ENCODE measurements at places on chromosomes 2 and 18. TPM values are rescaled to one million over a fixed set of nuclear protein-coding genes. Genes with fewer than 3 reads are reported as not detected.
A peak's percentile ranks its signal among the peaks of the same experiment; 100 is the strongest.

GRCh38 chr2:49270091-49270490 lies 115.8 kb upstream of the FSHR start:
- no peak overlapping the region for H3K4me3 ChIP-seq
- no peaks in the 10 kb centered on the region for H3K27me3 ChIP-seq
- H3K27ac ChIP-seq = no peak overlapping the region
- no peak for DNase-seq

GRCh38 chr18:58496231-58496630 lies 132.7 kb downstream of the ALPK2 start:
- H3K27ac ChIP-seq = no peak overlapping the region
- no peak for DNase-seq
- H3K36me3 ChIP-seq = no peaks in the 10 kb centered on the region
- peaks cover 6% of the 10 kb centered on the region for H3K4me1 ChIP-seq

DNA sequence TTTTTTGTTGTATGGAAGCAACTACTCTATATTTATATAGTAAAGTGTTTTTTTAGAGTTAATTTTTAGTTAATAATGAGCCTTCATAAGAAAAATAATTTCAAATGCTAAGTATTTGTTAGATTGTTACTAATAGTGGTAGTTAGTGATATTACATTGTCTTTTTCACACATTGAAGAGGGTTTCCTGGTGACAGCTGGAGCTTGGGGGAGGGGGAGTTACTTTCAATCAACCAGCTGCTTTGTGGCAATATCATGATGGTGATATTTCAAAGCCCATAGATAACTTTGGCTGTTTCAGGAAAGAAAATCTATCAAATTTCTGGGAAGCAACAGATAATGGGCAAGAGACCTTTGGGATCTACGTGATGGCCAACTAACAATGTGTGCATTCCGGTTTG lies 4.1 kb downstream of the RHBDD1 start:
- H3K27me3 ChIP-seq = no peaks in the 10 kb centered on the region
- H3K4me3 ChIP-seq = peak overlapping the region; percentile 44
- H3K4me1 ChIP-seq = peaks cover 60% of the 10 kb centered on the region

GRCh38 chr2:129699781-129700573 lies 279.5 kb upstream of the RAB6C start:
- no peak overlapping the region for H3K4me3 ChIP-seq
- H3K27me3 ChIP-seq = no peaks in the 10 kb centered on the region
- DNase-seq = no peak
- H3K36me3 ChIP-seq = no peaks in the 10 kb centered on the region
- H3K27ac ChIP-seq = no peak overlapping the region

GRCh38 chr2:112216167-112216566 lies 38.7 kb downstream of the ZC3H8 start:
- no peak for DNase-seq
- H3K4me1 ChIP-seq = no peaks in the 10 kb centered on the region
- no peak overlapping the region for H3K4me3 ChIP-seq

DNA sequence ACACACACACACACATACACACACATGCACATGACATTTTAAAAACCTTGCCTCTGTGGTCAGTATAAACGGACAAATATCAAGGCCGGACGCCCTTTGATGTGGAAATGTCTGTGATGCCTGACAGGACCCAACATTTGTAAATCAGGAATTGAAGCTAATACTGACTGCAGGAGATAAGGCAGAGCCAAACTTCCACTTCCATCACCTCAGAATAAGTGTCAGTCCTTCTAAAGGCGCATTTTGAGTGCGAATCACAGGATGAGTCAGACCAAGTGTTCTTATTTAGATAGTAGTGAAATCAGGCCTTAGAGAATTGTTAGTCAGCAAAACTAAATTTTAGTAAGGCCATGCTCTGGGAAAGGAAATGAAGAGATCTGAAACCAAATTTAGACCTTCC lies 211.7 kb upstream of the LRATD1 start:
- H3K27ac ChIP-seq = no peak overlapping the region
- H3K4me3 ChIP-seq = no peak overlapping the region
- H3K27me3 ChIP-seq = no peaks in the 10 kb centered on the region
- no peaks in the 10 kb centered on the region for H3K36me3 ChIP-seq
- DNase-seq = no peak

- H3K27ac ChIP-seq = peak overlapping the region; percentile 39
- no peak for DNase-seq
- H3K27me3 ChIP-seq = no peaks in the 10 kb centered on the region
- peaks cover 24% of the 10 kb centered on the region for H3K36me3 ChIP-seq
These were observed 51.7 kb downstream of the BOLA3 start for GRCh38 chr2:74096052-74096451.

- no peak overlapping the region for H3K27ac ChIP-seq
- DNase-seq = no peak
- H3K4me1 ChIP-seq = no peaks in the 10 kb centered on the region
- H3K4me3 ChIP-seq = no peak overlapping the region
- H3K36me3 ChIP-seq = no peaks in the 10 kb centered on the region
These were observed 51.6 kb downstream of the CBLN2 start for GRCh38 chr18:72492497-72492896.

GRCh38 chr2:45438872-45439665 lies 172.0 kb downstream of the SRBD1 start:
- peaks cover 11% of the 10 kb centered on the region for H3K4me1 ChIP-seq
- peaks cover 32% of the 10 kb centered on the region for H3K36me3 ChIP-seq
- H3K27ac ChIP-seq = no peak overlapping the region
- no peak overlapping the region for H3K4me3 ChIP-seq
- H3K27me3 ChIP-seq = no peaks in the 10 kb centered on the region

- H3K27ac ChIP-seq = no peak overlapping the region
- H3K4me3 ChIP-seq = no peak overlapping the region
- H3K4me1 ChIP-seq = peaks cover 20% of the 10 kb centered on the region
- no peaks in the 10 kb centered on the region for H3K36me3 ChIP-seq
- DNase-seq = no peak
- no peaks in the 10 kb centered on the region for H3K27me3 ChIP-seq
These were observed 44.7 kb upstream of the DNAH7 start for GRCh38 chr2:196113061-196113974.

DNA sequence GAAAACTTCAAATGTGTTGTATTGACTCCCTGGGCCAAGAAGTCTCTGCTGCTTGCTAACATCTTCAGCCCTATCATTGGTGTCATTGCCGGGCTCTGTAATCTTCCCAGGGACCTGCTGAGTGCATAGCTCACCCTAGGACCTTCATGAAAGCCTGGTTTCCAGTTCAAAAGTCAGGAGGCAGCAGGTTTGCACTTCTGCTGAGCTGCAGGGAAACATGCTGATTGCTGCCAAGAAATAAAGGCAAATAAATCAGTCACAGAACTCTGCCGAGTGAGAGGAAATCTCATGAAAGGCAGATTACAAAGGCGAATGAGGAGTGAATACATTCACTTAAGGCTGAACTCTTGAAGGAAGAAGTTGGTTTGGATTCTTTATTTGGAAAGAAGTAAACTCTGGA lies 1947.6 kb upstream of the CELF4 start:
- DNase-seq = no peak
- no peaks in the 10 kb centered on the region for H3K27me3 ChIP-seq
- no peaks in the 10 kb centered on the region for H3K4me1 ChIP-seq
- no peak overlapping the region for H3K27ac ChIP-seq
- H3K36me3 ChIP-seq = no peaks in the 10 kb centered on the region

DNA sequence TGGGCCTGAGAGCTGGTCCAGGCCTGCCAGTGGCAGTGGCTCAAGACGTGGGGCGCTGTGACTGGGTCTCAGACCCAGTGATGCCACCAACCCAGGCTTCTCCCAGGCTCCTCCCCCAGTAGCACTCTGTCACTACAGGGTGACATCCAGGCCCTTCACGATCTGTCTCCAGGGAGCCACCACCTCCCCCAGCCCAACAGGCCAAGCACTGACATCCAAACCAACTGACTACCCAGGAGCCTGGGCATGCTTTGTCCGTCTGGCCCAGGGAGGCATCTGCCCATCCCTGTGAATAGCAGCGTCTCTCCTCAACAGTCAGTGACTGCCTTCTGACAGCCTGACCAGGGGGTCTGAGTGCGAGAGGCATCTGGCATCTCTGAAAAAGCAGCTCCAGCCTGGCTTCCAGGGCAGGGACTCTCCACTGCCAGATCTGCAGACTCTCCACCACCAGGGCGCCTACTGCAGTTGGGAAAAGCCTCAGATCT lies 13.0 kb downstream of the TEX44 start:
- H3K27ac ChIP-seq = no peak overlapping the region
- no peak for DNase-seq
- H3K4me3 ChIP-seq = peak overlapping the region; percentile 7
- H3K4me1 ChIP-seq = peaks cover 17% of the 10 kb centered on the region
- peaks cover 4% of the 10 kb centered on the region for H3K27me3 ChIP-seq

GRCh38 chr2:207252979-207253645 lies 87.4 kb upstream of the KLF7 start:
- peaks cover 3% of the 10 kb centered on the region for H3K4me1 ChIP-seq
- H3K4me3 ChIP-seq = no peak overlapping the region
- H3K27me3 ChIP-seq = peaks cover 2% of the 10 kb centered on the region
- no peaks in the 10 kb centered on the region for H3K36me3 ChIP-seq
- no peak for DNase-seq
- no peak overlapping the region for H3K27ac ChIP-seq

- no peak overlapping the region for H3K27ac ChIP-seq
- H3K27me3 ChIP-seq = no peaks in the 10 kb centered on the region
- DNase-seq = no peak
- no peaks in the 10 kb centered on the region for H3K36me3 ChIP-seq
- no peak overlapping the region for H3K4me3 ChIP-seq
- H3K4me1 ChIP-seq = peaks cover 2% of the 10 kb centered on the region
These were observed 74.5 kb downstream of the KCTD18 start for GRCh38 chr2:200435379-200435778.

GRCh38 chr18:2903006-2903405 lies 56.2 kb downstream of the EMILIN2 start:
- no peak for DNase-seq
- H3K4me1 ChIP-seq = peaks cover 18% of the 10 kb centered on the region
- no peaks in the 10 kb centered on the region for H3K27me3 ChIP-seq
- no peak overlapping the region for H3K4me3 ChIP-seq
- no peak overlapping the region for H3K27ac ChIP-seq

DNA sequence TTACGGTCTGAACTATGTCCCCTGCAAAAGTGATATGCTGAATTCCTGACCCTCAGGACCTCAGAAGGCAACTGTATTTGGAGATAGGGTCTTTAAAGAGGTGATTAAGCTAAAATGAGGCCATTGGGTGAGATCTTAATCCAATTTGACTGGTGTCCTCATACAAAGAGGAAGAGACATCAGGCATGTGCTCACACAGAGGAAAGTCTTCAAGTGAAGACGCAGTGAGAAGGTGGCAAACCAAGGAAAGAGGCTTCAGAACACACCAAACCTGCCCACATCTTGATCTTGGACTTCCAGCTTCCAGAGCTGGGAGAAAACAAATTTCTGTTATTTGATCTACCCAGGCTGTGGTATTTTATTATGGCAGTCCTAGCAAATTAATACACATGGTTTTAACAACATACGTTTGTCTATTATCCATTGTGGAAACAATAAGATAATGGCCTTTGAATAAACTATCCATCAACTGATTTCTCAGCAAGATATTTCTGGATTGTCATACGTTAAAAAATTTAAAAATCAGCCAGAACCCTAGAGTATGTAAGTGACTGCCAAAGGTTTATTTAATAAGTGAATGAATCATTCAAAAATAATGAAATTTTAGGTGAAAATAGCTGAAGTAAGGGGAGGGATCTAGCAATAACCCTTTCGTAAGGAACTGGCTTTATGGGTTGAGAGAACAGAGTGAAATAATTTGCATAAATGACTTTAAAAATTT lies 6.5 kb downstream of the WIPF1 start:
- H3K27me3 ChIP-seq = no peaks in the 10 kb centered on the region
- peak overlapping the region; percentile 99 for H3K27ac ChIP-seq
- peak overlapping the region; percentile 70 for H3K4me3 ChIP-seq
- no peak for DNase-seq
- peaks cover 57% of the 10 kb centered on the region for H3K4me1 ChIP-seq
- H3K36me3 ChIP-seq = peaks cover 82% of the 10 kb centered on the region

DNA sequence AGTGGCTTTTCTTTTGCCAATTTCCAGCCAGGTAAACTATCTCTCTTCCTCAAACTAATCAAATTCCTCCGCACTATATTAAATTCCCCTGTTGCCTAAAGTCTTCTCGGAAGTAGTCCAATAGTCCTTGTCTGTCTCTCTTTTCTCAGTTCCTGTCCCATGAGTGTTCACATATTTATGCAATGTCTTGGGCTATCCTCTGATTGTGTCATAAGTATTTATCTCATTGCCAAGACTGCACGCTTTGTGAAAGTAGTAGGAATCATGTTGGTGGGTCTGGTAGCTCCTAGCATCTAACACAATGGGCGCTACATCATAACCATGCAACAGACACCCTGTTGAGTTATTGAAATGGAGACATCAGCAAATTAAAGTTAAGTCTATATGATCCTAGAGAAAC lies 59.9 kb upstream of the POU3F3 start:
- peaks cover 4% of the 10 kb centered on the region for H3K27me3 ChIP-seq
- DNase-seq = no peak
- H3K4me1 ChIP-seq = no peaks in the 10 kb centered on the region
- H3K4me3 ChIP-seq = no peak overlapping the region
- no peak overlapping the region for H3K27ac ChIP-seq
- no peaks in the 10 kb centered on the region for H3K36me3 ChIP-seq

Gene CFAP210
- total RNA-seq = not detected

Gene FBXO48
- total RNA-seq = 1.3 TPM

Gene ZAP70
- 218 TPM for total RNA-seq

Gene ZSWIM2
- total RNA-seq = not detected

Gene PROKR1
- not detected for total RNA-seq

Gene PXDN
- 0.58 TPM for total RNA-seq

Gene ICOS
- 55.0 TPM for total RNA-seq

Gene COL5A2
- 2.3 TPM for total RNA-seq

All from activated CD8-positive, alpha-beta T cell treated with anti-CD3 and anti-CD28 coated beads for 36 hours (primary cell).